Activated CD4-positive, alpha-beta T cell treated with anti-CD3 and anti-CD28 coated beads, Interleukin-2, amount 50 U/mL, for 1 hour (primary cell): ENCODE measurements at places on chromosomes 16 and 17.

- DNase-seq, result no peak
These were observed 13.4 kb downstream of the ITGAM start for GRCh38 chr16:31273187-31273586.

DNA sequence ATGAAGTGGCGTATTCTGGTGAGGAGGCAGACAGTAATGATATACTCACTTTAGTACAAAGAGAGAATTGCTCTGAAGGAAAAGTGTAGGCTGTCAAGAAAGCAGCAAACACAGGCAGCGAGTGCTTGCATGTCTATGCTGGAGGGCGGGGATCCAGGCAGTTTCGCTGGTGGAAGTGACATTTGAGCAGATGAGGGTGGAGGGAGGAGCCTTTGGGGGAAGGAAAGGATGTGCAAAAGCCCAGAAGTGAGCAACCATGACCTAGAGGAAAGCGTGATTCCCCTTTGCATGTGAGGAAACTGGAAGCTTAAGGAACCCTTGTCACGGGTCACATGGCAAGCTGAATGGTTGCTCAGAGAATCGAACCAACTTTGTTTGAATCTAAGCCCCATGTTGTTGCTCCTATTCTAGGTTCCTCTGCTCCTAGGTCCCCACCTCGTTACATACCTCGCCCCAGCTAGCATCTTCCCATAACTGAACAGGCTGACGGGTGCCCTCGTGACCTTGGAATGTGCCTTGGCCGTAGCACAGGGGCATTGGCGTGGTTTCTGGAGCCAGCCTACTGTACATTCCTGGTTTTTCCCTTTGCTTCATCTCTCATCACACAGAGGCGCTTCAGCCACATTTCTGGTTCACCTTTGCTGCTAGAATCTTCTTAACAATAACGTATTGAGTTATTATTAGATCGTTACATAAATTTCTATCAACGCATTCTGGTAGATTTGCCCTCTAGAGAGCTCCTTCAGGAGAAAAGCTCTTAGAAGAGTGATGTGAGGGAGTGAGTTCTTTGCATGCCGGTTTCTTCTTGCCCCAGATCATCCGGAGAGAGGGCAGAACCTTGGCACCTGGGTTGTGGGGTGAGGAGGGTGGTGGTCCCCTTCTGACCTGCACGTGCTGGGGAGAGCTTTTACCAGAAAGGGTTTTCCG lies 191.8 kb downstream of the SNX29 start:
- no peak for DNase-seq

GRCh38 chr17:82662711-82663261 lies 14.5 kb upstream of the WDR45B start:
- no peak for DNase-seq

DNA sequence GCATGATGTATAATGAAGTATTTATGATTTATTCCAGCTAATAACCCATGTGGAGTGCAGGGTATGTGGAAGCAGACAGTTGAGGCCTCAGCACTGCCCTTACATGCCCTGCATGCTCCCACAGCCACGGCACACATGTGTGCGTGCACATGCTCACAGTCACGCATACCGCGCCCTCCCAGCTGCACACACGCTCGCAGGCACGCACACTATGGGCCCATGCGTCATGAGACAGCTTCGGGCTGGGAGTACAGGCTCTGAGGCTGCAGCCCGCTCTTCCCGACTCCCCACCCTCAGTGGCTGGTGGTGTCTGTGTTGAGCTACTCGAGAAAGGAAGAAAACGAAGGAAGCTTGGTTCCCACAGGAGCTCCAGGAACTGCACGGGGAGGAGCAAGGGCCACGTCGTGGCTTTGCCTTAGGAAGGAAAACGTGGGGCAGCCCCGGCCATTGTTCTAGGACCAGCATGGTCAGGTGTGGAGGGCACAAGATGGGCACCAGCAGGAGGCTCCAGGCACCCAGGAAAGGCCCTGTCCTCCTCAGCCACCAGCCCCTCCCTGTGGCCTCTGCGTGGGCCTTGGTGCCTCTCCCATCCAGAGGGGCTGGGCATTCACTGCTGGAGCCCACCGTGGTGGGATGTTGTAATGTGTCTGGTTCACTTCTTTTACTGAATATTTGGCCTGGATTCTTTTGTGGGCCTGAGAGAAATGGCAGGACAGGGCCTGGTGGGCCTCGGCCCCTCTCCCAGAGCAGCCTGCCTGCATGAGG lies 27.5 kb upstream of the CDH15 start:
- no peak for DNase-seq

- DNase-seq, result no peak
These were observed 194.9 kb upstream of the CDH11 start for GRCh38 chr16:65316808-65317207.

DNA sequence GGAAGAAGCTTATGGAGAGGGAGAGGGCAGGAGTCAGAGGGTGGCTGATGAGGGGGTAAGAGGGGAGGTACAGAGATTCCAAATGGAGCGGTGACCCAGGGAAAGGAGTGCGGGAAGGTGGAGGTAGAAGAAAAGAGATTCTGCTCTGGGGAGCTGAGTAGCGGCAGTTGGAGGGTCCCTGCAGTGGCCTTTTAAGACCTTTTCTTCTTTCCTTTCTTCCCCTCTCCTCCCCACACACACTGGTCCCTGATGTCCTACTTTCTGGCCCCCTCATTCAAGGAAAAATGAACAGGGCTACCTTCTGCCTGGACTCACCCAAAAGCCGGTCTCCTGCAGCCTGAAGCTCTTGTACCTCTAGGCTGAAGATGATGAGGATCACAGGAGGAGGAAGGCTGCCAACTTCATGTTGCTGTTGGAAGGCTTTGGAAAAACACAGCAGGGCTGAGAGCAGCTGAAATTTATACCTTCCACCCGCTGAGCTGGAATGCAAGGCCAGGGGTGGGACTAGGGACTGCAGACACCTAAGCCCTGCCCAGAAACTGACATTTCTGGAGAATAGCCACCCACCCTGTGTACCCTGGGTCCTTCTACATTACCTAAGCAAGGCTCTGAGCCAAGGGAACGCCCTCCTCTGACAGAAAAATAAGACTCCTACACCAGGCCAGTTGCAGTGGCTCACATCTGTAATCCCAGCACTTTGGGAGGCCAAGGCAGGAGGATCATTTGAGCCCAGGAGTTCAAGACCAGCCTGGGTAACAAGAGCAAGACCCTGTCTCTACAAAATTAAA lies 9.4 kb upstream of the HEATR6 start:
- DNase-seq, result no peak

DNA sequence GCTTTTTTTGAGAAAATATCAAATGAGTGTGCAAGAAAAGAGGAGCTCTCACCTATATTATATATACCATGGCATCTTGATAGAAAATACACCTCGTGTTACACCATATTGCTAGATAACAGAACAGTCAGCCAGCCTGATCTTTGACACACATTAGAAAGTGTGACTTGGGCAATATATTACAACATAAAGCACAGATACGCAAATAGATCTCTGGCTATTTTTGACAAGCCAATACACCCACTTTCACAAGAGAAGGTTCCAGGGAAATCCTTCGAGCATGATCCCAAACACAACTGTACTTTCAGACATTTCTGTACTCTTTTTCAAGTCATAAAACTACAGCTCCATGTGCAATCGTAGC lies 9.4 kb downstream of the GGA2 start:
- no peak for DNase-seq

- no peak for DNase-seq
These were observed 8.4 kb upstream of the TRPV2 start for GRCh38 chr17:16406742-16407674.

DNA sequence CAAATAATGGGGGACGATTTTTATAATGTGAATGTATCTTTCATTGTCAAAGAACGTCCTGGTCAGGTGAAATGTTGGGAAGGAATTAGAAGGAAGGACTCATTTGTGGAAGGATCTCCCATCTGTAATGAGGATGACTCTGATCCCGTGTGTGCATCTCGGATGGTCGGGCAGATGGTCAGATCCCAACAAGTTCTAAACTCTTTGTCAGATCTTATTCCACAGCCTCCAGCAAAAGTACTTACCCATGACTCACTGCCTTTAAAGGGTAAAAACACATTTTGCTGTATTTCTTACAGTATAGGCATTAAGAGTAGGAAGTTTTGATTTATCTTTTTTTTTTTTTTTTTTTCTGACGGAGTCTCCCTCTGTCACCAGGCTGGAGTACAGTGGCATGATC lies 539 bp upstream of the KRTAP4-8 start:
- DNase-seq, result no peak

- DNase-seq, result no peak
These were observed 4.1 kb downstream of the NOTUM start for GRCh38 chr17:81956607-81957589.

DNA sequence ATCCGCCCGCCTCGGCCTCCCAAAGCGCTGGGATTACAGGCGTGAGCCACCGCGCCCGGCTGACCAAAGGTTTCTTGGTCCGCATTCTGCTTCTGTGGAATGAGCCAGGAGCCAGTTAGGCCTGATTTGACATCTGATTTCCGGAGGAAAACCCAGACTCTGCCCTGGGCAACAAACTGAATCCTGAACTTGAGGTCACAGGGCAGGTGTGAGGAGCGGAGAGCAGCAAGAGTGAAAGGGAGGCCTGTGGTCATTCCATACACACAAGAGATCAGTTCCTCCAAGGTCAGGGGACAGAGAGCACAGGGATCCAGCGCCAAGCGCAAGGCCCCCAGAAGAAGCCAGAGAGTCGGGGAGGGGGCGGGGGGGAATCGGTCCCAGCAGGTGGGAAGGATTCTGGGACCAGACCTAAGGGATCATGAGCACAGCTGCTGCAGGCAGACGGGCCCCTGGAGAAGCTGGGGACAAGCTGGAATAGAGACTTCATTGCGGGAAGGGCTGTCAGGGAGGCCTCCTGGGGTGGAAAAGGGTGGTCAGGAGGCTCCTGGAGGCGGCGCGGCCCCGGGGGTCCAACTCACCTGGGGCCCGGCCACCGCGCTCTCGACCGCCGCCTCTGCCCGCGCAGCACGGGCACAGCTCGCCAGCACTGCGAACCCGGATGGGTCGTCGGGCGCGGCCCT lies 436 bp downstream of the SHPK start:
- DNase-seq, result no peak
